ENCODE measurements at places on chromosomes 12 and 14. TPM values are rescaled to one million over a fixed set of nuclear protein-coding genes. Genes with fewer than 3 reads are reported as not detected.

Gene KLHDC1
- 0.98 TPM for total RNA-seq

DNA sequence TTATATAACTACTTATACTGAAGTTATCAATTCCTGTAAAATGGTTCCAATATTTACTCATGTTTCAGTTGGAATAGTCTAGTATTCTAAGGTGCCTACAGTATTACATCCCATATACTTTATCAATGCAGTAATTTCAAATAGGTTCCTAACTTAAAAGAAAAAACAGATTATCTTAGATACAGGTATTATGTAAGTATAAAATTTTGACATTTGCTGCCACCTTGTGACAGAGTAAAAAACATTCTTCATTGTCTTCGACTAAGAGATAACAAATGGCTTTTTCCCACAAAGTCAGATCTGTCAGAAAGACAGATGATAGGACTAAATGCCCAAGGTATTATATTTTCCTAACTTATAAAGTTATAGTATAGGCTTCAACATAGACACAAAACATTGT, 78.7 kb downstream of the TXNDC16 start:
- DNase-seq, result peak; percentile 28
- H3K27me3 ChIP-seq, result no peaks in the 10 kb centered on the region
- H3K4me3 ChIP-seq, result no peak overlapping the region
- H3K27ac ChIP-seq, result no peak overlapping the region

GRCh38 chr12:84995641-84996040, 40.4 kb downstream of the TSPAN19 start:
- no peak overlapping the region for H3K4me3 ChIP-seq
- DNase-seq, result no peak
- H3K4me1 ChIP-seq, result no peaks in the 10 kb centered on the region
- no peaks in the 10 kb centered on the region for H3K27me3 ChIP-seq

- no peaks in the 10 kb centered on the region for H3K4me1 ChIP-seq
- no peak overlapping the region for H3K4me3 ChIP-seq
- H3K27ac ChIP-seq, result no peak overlapping the region
- no peaks in the 10 kb centered on the region for H3K27me3 ChIP-seq
These were observed 594.1 kb downstream of the NRXN3 start for GRCh38 chr14:78764240-78764639.

GRCh38 chr12:9701380-9702154, 31.3 kb downstream of the CLECL1 start:
- no peak overlapping the region for H3K27ac ChIP-seq
- H3K27me3 ChIP-seq, result no peaks in the 10 kb centered on the region
- H3K36me3 ChIP-seq, result no peaks in the 10 kb centered on the region
- H3K4me1 ChIP-seq, result no peaks in the 10 kb centered on the region
- no peak overlapping the region for H3K4me3 ChIP-seq

DNA sequence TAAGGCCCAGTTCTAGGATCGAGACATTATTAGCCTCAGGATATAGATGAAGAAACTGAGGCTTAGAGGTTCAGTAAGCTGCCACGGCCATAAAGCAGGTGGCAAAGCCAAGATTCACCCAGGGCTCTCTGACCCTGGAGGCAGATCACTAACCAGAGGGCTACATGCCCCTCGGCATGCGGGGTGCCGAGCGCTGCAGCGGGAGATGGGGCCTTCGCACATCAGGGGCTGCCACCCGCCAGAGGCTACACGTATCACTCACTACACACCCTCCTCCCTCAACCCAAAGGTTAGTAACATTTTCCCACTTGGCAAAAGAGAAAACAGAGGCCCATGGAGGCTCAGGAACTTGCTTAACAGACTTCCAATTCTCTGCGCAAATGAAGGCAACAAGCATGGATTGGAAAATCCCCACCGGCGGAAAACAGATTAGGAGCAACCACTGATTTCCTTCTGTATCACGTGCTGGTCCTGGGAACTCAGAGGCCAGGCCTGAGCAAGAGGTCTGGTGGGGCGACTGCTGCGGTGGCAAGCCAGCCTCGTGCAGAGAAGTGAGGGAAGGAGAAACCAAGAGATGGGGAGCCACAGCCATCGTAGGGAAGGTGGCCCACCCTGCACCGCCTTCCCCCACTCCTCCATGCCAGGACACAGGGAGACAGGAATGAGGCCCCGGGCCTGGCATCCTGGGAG, 6.0 kb downstream of the CCDC85C start:
- peaks cover 17% of the 10 kb centered on the region for H3K4me1 ChIP-seq
- DNase-seq, result no peak

DNA sequence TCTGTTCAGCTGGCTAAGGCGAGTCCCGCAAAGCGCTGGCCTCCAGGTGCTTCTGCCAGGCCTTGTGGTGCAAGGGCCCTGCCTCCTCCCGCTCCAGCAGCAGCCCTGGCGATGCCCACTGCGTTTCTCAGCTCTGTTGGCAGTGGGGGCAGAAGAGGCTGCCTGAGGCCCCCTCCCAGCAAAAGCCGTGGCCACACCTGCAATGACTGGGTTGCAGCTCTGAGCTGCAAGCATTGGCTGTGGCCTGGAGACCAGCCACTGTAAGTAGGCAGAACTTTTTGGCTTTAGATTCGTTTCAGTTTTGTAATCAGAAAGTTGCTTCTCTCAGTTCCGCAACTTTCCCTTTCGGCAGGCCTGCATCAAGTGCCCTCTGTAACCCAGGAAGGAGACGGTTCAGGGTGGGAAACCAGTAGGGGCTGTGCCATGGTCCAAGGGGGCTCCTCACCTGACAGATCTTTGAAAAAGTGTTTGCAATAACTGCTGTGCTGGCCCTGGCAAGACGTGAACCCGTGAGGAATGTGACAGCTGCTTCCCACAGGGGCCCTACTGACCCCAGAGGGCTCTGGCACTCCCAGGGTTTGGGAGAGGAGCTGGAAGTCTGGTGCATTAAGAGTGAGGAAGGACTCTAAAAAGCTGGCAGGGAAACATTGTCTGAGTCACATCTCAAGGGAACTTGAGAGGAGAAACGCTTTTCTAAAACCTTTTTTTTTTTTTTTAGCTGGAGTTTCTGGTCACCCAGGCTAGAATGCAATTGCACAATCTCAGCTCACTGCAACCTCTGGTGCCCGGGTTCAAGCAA, 54.5 kb upstream of the MAX start:
- H3K36me3 ChIP-seq, result no peaks in the 10 kb centered on the region
- no peak for DNase-seq
- H3K27ac ChIP-seq, result no peak overlapping the region
- H3K4me1 ChIP-seq, result no peaks in the 10 kb centered on the region
- no peak overlapping the region for H3K4me3 ChIP-seq
- H3K27me3 ChIP-seq, result no peaks in the 10 kb centered on the region

DNA sequence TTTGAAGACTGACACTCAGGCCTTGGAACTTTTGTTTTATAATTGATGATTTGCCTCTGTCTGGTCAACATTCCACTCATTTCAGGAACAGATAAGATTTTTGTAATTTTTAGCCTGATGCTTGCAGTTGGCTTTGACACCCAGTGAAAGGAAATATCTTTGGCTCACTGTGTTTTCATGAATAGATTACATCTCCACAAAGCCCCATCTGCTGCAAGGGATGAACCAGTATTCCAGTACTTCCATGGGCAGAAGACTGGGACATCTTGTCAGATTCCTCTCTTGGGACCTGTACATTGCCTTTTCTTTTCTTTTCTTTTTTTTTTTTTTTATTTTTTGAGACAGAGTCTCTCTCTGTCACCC, 28.4 kb downstream of the GSG1 start:
- H3K36me3 ChIP-seq, result no peaks in the 10 kb centered on the region
- no peak overlapping the region for H3K27ac ChIP-seq
- H3K4me1 ChIP-seq, result no peaks in the 10 kb centered on the region
- DNase-seq, result no peak
